ENCODE measurements at places on chromosomes 2 and 18.
A peak's percentile ranks its signal among the peaks of the same experiment; 100 is the strongest.

- no peak for DNase-seq
Observed at GRCh38 chr18:41464278-41464677, 490.8 kb upstream of the PIK3C3 start.

DNA sequence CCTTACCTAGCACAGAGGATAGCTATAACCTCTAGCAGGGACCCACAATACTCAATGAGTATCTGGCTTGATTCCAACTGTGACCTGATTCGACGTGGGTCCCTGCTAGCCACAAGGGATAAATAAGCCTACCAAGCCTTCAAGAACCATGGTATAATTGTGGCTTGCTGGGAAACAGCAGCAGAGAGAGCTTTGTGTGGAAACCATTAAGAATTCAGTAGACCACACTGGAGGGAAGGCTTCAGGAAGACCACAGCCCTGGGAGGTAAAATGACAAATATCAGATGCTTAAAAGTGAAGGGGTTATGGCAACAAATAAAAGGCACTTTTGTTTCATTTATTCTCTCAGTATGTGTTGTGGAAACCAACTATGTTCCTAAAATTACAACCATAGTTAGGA lies 82.6 kb upstream of the WIPF1 start:
- DNase-seq = peak; percentile 25

DNA sequence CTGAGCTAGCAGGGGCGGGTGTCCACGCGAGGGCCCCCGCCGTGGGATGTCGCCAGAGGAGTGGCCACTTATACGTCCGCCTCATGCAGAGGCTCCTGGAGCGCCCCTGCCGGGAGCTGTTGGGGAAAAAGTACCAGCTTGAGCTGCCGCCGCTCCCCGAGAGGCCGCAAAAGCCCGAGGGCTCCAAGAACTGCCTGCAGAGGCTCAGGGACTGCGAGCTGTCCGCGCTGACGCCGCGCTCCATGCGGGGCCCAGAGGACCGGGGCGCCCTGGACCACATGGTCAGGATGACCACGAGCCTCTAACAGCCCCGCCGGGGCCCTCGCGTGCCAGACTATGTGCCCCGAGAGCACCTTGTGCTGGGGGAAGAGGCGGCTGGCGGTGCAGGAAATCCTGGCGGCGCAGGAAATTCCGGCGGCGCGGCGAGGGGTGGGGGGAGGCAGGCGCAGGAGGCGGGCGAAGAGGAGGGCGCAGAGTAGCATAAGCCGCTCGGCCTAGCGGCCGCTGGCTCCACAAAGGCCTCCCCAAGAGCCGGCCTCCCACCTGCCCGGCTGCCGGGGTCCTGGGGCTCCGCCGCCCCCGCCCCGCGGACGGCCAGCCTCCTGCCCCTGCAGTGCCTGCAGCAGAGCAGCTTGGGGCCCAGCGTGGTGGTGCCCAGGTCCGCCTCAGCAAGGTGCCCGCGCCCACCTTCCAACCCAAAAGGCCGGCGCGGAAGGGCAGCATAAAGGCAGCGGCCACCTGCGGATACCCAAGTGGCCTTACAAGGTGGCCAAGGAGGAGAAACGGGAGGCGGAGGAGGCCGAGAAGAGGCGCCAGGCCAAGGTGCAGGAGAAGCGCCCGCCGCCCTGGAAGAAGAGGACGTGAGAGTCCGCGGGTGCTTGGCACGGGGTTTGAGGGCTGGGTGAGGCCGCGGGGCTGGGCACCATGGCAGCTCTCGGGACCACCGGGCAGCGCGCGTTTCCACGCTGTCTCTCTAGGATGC lies 42.1 kb upstream of the TRIM43B start:
- DNase-seq = peak; percentile 82

GRCh38 chr2:169583518-169583917 lies 633 bp upstream of the PPIG start:
- DNase-seq = no peak

DNA sequence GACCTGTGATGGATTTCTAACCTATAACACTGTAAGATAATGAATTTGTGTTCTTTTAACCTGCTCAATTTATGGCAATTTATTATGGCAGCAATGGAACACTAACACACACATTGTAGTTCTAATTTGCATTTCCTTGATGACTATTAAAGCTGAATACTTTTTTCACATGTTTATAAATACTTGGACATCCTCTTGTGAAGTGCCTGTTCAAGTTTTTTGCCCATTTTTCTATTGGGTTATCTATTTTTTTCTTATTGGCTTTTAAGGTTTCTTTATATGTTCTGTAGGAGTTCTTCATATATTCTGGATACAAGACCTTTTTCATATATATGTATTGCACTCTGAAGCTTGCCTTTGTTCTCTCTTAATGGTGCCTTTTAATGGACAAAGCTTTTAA lies 128.5 kb upstream of the PGAP1 start:
- DNase-seq = no peak

DNA sequence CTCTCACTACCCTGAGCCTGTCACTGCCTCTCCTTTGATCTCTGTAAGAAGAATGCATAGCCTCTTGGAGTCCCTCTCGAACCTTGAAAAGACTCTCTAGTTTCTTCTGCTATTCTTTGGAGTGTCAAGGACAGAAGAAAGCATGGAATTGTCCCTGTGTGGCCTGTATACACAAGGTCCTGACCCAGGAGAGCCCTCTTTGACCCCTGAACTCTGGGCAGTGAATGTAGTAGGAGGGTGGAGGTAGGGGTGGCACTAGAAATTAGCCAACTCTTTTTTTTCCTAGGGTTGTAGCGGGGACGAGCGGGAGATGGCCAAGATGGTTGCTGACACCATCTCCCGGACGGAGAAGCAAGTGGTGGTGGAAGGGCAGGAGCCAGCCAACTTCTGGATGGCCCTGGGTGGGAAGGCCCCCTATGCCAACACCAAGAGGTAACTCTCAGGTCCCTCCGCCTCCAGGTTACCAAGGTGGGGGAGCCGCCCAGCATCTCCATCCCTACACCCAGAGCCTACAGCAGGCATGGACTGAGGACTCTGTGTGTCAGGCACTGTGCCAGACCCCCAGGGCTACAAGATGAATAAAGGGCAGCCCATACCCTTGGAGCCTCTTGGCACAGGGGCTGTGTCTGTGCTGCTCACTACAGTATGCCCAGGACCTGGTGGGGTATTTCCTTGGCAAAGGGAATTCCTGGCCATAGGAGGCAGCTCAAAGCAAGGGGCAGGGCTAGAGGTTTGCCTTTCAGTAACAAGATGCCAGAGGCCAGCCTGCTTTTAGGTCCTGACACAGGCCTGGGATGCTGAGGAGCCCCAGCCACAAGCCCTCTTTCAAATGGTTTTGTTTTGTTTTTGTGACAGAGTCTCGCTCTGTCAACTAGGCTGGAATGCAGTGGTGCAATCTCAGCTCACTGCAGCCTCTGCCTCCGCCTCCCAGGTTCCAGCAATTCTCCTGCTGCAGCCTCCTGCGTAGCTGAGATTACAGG lies 16.4 kb downstream of the VIL1 start:
- no peak for DNase-seq

DNA sequence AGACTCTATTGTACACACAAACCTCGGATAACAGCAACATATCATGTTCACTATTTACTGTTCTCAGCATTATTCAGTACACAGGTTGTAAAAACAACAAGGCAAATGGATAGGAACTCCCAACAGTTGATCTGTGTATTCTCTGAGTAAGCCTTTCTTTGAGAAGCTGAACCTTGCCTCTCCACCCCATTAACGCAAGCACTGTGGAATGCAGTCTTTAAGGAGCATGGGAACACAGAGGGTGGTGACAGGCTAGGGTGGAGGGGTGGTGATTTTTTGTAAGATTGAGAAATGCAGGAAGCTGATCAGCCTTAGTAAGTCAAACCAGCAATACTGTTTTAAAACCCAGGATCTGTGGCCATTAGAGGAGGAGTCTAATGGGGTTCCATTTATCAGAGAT lies 19.6 kb upstream of the SERPINB11 start:
- DNase-seq = peak; percentile 85

- DNase-seq = peak; percentile 64
Observed at GRCh38 chr2:26144953-26145680, 27.8 kb upstream of the GAREM2 start.

GRCh38 chr2:231181860-231182512 lies 16.4 kb upstream of the ARMC9 start:
- peak; percentile 33 for DNase-seq

GRCh38 chr2:42874949-42875801 lies 82.8 kb upstream of the HAAO start:
- no peak for DNase-seq

- DNase-seq = no peak
Observed at GRCh38 chr2:68835621-68836020, 35.6 kb downstream of the BMP10 start.

DNA sequence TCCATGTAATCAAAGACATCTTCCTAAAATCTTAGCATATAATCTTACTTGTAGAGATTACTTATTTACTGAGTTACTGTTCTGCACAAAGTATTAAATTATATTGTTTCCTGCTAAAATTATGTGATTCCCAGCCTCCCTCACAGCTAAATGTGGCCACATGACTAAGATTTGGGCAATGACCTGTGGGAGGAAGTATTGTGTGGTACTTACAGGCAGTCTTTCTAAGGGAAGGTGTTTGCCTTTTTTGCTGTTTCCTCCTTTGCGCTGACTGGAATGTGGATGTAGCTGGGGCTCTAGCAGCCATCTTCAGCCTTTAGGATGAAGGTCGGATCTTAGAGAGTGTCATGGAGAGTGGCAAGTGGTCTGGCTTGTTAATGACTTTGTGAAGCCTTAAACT lies 146.3 kb upstream of the APCDD1 start:
- no peak for DNase-seq

- peak; percentile 53 for DNase-seq
Observed at GRCh38 chr18:48749768-48750167, 201.0 kb downstream of the SMAD7 start.

- DNase-seq = no peak
Observed at GRCh38 chr2:197821550-197822289, 17.3 kb downstream of the PLCL1 start.

DNA sequence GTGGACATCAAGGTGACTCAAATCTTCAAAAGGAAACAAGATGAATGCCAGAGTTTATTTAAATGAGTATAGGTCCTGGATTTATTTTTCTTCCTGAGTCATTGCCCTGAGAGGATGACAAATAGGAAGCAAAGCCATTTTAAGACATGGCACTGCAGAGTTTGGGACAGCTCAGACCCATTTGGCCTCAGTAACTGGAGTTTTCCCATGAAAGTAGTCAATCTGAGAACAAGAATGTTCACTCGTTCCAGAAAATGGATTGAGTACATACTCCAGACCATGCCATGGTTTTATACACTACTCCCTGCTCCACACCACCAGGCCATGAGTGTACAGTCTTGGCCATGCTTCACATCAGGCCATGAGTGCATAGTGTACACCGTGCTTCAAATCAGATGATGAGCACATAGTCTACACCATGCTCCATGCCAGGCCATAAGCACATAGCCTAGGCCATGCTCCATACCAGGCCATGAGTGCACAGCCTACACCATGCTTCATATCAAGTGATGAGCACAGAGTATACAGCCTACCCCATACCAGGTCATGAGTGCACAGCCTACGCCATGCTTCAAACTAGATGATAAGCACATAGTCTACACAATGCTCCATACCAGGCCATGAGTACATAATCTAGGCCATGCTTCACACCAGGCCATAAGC lies 202.4 kb downstream of the FBXO15 start:
- peak; percentile 62 for DNase-seq

- no peak for DNase-seq
Observed at GRCh38 chr2:228017784-228018183, 146.4 kb downstream of the DAW1 start.

- DNase-seq = no peak
Observed at GRCh38 chr2:32562906-32563305, 64.9 kb upstream of the TTC27 start.

- peak; percentile 23 for DNase-seq
Observed at GRCh38 chr2:206031162-206031784, 54.7 kb downstream of the INO80D start.

DNA sequence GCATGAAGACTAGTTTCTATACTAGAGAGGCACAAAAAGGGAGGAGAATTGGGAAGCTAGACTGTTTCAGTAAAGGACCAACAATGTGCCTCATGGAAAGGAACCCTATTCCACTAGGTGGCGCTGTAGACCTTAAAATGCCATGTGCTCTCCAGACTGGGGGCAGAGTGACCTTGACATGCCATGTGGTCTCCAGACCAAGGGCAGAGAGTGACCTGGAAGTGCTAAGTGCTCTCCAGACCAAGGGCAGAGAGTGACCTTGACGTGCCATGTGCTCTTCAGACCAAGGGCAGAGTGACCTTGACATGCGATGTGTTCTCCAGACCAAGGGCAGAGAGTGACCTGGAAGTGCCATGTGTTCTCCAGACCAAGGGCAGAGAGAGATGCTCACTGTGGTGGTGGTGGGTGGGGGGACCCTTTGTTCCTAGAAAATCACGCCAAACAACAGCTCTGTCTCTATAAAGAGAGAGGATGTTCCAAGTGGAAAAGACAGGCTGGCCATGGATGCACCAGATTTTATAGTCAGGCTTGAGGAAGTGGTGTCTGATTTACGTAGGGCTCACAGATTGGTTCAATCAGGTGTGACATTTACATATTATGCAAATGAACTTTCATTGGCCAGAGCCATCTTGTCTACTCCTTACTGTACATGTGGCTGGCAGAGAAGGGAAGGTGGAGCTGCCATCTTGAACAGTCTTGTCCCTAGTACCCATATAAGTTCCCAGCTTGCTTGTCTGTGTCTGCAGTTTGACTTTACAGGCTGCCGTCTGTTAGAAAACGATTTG lies 344.0 kb upstream of the DDX18 start:
- DNase-seq = no peak

- no peak for DNase-seq
Observed at GRCh38 chr2:172116107-172116506, 13.4 kb upstream of the DLX2 start.

DNA sequence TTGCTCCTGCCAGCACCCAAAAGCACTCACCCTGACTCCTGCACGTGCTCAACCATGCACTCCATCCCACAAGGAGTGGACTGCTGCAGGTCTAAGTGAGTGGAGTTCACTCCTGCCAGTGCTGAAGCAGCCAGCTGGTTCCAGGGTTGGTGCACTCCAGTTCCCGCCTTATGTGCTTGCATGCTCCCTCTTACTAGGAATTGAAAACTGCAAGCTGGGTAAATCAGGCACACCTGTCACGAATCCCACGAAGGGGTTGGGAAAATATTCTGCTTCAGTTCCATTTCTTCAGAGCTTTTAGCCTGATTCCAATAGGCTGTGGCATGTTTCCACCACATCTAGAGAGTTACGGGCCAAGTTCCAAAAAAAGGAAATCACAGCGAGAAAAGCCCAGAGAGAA lies 1365.5 kb upstream of the CHAC2 start:
- no peak for DNase-seq

- no peak for DNase-seq
Observed at GRCh38 chr2:163613266-163613731, 122.5 kb downstream of the FIGN start.

GRCh38 chr18:67276638-67277037 lies 239.9 kb downstream of the DSEL start:
- DNase-seq = no peak

DNA sequence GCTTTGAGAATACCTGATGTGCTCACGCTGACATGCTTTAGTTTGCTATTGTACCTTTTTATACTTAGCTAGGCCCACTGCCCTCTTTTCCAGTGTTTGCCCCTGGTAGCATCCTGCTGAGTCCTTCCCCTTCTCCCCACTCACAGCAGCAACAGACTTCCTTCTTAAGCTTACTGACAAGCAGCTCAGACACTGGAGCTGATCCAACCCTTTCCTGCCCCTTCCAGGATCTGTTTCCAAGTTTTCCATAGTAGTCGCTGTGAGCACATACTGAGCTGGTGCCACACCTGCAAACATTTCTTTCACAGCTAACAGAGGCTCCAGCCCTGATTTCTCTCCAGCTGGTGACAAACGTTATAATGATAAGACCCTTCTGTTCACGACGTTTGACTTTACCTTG lies 991.4 kb upstream of the CELF4 start:
- DNase-seq = no peak

- DNase-seq = no peak
Observed at GRCh38 chr18:49251451-49251850, 209.0 kb downstream of the DYM start.
